Fibroblast of skin of right biceps (primary cell): ENCODE measurements at places on chromosomes 2 and 18.

DNA sequence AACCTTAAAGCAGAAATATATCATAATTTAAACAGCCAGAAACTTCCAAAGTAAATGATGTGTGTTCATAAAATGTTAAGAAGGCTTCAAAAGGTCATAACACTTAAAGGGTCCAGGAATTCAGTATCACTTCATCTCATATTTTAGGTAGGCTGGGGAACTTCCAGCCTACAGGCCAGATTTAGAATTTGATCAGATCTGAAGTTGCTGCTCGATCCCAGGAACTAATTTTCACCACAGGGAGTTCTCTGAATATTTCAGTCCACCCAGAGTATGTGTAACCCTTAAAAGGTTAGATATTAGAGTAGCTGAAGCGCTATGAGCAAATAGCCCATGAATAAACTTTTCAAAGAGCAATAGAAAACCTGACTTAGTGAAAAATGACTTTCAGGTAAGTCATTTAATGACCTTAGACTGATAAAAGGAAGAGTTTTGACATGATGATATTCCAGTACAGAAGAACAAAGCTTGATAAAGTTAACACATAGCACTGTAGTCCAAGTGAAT, 1.7 kb downstream of the WIPF1 start:
- DNase-seq = no peak

DNA sequence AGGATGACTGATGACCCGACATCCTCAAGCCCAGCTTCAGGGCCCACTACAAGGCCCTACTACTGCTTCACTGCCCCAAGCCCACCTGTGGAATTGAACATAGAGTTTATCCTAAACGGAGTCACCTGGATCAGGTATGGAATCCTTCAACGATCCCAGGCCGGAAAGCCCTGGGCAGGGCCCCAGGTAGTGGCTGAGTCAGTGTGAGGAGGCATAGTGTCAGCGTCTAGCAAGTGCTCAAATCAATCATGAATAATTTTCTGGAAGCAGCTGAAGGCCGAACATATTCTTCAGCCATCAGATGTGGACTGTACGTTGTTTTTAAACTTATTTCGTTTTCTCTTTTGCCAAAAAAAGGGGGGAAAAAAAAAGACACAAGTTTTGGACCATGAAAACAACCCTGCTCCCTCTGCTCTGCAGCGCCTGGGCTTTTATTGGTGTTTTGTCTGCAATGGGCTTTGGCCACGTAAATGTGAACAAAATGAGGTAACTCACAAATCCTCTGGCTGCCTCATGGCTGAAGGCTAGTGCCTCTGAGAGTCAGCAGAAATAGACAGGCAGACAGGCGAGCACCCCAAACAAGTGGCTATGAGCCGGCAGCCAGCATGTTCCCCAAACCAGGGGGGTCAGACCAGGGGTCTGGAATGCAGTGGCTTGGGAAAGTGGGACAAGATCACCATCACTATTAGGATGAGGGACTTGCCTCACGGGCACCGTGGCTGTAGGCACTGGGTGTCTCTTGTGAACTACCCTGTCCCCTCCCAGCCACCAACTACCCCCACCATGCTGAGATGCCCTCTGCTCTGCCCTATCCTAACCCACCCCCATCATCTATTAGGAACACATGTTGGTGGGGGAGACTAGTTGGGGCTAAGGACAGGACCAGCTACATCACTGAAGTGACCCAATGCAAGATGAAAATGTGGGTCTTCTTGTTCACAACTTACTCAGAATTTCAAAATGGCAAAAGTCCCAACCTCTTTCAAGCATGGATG, 51.4 kb downstream of the TTC32 start:
- DNase-seq = no peak

GRCh38 chr2:217794133-217794986, 208.4 kb downstream of the TNS1 start:
- no peak for DNase-seq

GRCh38 chr2:185384822-185385560, 353.6 kb upstream of the FSIP2 start:
- DNase-seq = peak; percentile 2

- peak; percentile 68 for DNase-seq
Measured at GRCh38 chr18:73717570-73717969, 430.1 kb downstream of the FBXO15 start.

DNA sequence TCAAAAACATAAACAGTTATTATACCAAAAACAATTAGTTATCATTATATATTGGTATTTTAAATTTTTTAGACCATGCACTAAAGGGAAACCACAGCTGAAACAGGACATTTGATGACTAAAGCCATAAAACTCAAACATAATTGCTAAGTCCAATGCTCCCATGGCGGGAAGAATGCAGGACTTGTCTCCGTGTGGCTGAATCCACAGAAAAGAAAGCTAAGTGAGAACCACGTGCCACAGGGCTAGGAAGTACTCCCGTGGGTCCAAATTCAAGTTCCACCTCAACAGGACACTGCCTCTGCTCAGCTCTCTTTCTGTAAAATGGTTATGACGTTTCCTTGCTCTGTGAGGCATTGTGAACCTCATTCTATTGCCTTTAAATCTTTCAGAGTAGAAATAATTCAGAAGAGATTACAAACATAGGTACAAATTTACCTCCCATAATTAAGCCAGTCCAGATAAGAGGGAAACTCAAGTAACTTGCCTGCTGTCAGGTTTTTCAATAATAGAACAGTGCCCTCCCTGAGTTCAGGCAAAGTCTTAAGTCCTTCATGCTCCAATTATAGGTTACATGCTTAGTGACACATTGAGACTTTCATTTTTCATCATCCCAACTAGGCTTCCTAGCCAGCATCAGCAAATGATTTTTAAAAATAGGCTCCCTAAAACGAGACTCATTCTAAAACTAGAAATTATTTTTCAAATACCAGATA, 36.7 kb downstream of the FTCDNL1 start:
- DNase-seq = peak; percentile 45

- DNase-seq = peak; percentile 63
Measured at GRCh38 chr2:236507393-236508085, 62.1 kb upstream of the ACKR3 start.

- DNase-seq = no peak
Measured at GRCh38 chr18:13028869-13029268, 37.7 kb downstream of the CEP192 start.

- DNase-seq = no peak
Measured at GRCh38 chr18:76678248-76678647, 144.1 kb upstream of the ZNF236 start.

DNA sequence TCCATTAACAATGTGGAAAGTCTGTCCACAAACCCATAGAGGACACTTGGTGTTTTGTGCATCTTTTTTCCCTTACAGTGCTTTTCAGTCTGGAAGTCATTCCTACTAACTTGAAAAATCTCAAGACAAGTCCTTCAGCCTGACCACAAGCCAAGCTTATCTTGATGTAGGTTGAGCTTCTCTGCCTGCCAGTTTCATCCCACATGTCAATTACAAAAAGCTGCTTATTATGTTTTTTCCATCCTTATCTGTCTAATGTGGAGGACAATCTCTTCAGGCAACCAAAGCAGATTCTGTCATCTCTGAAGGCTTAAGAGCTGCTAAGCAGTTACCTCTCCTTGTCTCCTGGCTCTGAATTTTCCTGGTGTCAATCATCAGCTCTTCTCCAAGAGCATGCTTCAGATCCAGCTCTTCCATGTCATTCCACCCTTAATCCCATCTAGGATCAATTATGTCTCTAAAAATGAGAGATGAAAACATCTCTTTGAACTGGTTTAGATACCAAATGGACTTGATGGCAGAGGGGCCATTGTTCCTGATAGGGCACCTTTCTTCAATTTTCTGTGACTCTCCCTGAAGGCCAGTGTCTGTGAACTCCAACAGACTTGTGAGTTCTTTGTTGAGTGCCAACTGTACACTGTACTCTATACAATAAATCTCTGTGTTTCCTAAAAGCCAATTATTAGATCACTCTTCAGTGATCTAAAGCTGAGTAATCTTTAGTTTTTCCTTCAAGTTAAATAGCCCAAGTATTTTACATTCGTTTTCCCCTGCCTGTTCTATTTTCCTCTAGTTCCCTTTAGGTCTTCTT, 208.6 kb downstream of the RBM43 start:
- DNase-seq = no peak

DNA sequence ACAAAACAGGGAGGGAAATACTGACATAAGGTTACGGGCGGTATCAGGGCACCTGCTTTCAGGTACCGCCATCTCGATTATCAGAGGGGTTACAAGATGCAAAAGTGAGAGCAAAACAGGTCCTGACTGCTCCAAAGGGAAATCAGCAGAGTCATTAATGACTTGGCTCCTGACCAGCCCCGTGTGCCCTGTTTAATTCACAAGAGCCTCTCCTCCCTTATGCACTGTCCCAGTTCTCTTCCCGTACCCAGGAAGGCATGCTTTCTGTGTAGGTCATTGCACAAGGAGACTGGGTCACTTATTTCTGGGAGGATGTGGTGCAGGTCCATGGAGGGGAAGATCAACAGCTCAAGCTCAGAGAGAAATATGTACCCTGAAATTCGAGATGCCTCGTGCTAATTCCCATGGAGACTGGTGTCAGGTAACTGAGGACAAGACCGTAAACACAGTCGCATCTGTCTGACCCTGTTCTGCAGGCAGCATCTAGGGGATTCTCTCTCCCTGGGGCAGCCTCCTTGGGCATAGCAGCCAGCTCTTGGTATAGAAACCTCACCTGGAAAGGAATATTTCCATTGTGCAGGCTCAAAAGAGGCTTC, 79.9 kb downstream of the HNRNPLL start:
- no peak for DNase-seq

DNA sequence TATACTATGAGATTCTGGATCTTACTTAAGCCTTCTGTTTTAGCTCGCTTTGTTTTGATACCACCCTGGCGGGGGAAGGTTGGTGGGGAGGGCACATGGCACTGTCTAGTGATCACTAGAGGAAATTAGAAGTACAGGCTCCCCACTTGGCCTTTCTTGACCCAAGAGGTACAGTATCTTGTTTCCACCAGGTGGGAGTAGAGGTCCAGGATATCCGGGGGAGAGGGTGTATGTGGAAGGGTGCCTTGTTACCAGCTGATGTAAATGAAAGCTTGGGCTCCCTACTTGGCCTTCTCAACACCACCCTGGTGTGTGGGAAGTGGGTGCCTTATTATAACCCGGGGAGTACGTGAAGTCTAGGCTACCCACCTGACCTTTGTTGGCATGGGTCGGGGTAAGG, 7.5 kb downstream of the GALNT1 start:
- DNase-seq = no peak

GRCh38 chr2:219689676-219690628, 62.5 kb downstream of the SLC4A3 start:
- peak; percentile 71 for DNase-seq

GRCh38 chr2:223554923-223555322, 47.2 kb downstream of the SCG2 start:
- DNase-seq = no peak

DNA sequence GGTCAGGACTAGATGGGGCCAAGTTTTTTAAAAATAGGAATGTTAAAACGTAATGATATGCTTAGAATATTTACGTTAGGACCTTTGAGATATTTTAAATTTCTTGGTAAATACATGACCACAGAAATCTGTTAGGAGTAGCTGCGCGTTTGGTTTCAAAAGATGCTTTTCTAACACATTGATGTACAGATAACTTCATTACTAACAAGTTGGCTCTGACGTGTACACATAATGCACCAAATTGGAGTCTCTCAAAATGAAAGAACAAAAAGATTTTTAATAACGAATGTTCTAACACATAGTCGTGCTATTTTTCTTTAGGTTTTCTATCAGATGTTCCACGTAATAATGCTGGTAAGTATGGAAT, 608 bp downstream of the PHOSPHO2 start:
- DNase-seq = no peak

DNA sequence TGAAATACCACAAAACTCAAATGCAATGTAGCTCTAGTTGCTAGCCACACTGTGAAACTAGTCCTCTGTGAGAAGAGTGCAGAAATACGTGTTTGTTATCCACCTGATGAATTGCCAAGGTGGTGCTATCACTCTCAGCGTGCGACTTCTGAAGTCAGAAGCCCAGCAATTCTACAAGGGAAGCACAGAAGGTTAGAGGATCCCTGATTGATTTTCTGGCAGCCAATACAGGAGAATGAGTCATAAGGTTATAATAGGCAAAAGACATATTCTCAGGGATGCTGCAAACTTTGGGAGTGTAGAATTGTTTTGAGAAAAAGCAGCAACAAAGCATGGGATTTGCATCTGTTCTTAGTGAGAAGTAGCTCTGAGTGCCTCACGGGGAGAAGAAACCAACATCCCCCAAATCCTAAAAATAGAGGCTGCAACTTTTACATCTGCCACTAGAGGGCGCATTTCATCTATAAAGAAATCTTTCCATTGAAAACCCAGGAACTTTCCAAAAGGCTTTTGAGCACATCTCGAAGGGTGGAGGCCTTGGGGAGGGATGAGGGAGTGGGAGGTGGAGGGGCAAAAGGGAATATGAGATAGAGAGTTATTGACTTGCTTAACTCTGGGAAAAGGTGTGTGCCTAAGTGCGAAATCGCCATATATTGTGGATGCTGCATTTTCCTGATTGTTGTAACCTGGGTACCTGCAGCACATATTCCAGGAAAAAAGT, 78.0 kb downstream of the TMEM182 start:
- peak; percentile 37 for DNase-seq

- DNase-seq = no peak
Measured at GRCh38 chr2:226683196-226683595, 116.4 kb downstream of the IRS1 start.

- no peak for DNase-seq
Measured at GRCh38 chr18:10003281-10003680, 89.5 kb downstream of the VAPA start.

DNA sequence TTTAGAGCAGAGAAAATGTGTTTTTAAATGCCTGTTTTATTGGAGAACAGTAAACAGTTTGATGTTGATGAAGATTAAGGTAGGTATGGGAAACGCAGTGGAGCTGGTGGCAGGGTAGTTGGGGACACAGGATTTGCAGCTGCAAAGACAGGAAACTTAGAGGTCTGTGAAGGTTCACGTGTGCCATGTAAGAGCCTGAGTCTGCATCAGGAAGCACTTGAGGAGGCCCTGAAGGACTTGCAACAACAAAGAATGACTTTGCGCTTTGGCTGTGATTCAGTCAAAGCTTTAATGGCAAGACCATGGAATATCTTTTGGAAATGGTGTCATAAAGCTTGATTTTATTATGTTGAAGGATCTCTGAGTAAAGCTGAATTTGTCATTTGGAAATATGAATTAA, 347.6 kb upstream of the KCNJ3 start:
- DNase-seq = no peak

DNA sequence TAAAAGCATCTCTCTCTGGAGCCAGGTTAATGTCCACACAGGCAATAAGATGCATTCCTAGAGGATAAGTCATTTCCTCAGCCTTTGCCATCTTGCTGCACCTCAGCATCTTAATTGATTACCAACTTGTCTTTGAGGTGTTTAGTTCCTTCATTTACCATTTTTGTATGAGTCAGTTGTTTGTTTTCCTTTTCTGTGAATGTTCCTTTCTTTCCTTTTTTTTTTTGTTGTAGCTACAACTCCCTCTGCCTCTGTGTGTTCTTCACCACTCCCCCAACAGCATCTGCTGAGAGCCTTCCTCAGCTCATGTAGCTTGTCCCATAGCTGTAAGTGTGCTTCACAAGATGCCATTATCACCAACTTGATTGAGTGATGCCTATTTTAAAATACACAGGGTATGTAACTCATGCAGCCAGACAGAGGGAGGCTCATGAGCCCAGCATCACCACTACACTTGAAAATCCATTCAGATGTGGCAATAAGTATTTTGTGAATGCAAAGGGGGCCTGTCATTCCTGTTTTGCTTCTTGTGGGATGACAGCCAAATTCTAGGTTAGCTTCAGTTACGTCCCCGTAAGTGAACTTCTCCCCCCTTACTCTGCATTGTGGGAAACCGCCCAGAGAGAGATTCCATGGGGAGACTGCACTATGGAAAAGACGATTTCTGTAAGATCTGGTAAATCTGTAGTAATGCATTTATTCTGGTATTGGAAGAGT, 315.9 kb upstream of the ZEB2 start:
- peak; percentile 58 for DNase-seq

GRCh38 chr2:5021136-5021535, 671.0 kb upstream of the SOX11 start:
- DNase-seq = no peak
